Left hindlimb (tissue), 1 donor: ENCODE measurements at places on chromosomes 6 and 20.
A peak's percentile ranks its signal among the peaks of the same experiment; 100 is the strongest.

DNA sequence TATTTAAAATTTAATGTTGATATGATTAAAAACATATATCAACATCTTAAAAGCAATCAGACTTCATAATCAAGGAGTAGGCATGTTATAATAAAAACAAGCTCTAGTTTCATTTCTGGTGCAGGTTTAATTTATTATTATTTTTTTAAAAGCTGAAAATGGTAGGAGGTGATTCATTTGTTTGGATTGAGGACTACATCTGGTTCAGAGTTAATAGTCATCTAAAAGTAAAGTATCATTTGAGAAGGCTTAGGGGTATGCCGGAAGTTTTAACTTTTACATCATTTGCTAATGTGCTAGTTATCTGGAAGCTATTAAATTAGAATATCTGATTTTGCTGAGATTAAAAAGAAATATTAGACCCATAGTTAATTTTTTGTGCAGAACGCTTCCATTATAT is 169.5 kb upstream of the LAMA2 start:
- no peak for DNase-seq

DNA sequence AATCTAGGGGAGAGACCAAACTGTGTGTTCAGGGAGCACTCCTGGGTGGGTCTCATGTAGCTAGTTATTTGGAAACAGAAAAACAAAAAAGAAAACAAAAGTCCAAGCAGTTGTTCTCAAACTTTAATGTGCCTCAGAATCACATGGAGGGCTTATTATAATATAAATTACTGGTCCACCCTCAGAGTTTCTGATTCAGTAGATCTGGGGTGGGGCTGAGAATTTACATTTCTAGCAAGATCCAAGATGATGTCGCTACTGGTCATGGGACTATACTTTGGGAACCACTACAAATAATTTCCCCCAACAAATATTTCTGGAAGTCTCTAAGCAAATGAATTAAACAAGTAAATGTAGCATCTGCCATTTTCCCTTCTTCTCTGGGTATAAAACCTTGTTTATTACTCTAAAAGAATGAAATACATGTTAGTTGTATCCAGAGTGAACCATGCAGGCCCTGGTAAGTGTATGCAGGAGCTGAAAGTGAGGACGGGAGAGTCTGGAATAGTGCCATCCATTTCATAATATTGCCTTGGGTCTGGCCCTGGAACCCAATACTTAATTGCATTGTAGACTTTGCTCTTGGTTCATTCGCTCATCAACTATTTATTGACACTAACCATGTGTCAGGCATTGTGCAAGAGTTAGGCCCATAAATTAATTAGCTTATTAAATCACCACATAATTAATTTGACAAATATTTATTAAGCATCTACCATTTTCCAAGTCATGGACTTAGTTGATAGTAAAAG is 490.8 kb downstream of the EPM2A start:
- DNase-seq: no peak

DNA sequence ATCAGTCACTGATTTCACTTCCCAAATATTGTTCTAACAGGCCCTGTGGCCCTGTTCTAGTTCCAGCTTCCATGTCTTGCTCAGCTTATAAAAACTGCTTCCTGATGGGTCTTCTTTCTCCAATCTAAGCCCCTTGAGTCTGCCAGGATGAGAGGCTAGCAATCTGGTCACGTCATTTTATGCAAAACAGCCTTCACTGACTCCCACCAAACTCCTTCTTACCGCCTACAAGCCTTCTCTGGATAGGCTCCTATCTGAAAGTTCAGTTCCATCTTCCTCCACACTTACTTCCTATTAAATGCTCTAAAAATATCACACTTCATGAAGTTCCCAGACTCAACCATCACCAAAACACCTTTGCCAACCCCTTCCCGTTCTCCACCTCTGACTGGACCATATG is 15.5 kb downstream of the CRNKL1 start:
- DNase-seq: no peak

- no peak for DNase-seq
Measured at GRCh38 chr6:134684423-134684795, 265.5 kb downstream of the ALDH8A1 start.

DNA sequence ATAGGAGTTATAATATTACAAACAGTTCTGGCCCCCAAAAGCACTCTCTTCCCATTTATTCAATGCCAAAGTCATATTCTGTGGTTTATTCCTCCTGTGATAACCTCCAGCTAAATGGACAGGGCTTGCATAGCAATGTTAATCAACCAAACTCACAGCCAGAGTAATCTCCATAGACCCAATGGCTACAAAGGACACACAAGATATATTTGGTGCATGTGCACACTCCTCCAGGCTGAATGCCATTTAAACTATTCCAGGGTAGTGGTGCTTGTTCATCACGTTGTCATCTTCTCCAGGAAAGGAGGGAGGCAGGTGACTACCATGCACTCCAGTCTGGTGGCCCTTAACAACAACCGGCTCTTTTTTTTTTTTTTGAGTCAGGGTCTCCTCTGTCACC is 56.8 kb downstream of the B3GAT2 start:
- no peak for DNase-seq

DNA sequence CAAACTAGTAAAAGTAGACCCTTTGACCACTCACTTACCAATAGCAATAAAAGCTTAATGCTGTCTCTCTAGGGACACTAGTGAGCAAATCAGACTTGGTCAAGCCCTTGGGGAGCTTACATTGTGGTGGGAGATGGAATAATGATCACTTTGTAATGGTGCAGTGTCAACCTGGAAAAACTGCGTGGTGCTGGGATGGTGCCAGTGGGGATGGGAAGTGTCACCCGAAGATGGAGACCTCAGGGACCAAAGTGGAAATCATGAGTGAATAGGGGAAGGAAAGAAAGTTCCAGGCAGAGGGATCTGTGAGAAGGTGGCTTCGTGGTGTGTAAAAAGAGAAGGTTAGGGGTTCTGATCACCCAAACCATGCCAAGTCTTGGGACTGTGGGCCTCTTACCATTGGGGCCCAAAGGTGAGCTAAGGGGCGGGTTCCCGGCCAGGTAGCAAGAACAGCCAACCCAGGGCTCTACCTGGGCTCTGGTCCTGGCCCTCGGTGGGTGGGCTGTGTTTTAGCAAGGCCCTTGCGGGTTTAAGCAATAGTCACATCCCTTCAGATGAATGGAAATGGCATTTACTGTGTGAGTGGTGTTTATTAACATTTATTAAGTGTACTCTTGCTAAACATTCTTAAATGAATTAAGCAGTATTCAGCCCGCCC is 15.5 kb downstream of the DYNLRB1 start:
- no peak for DNase-seq

- DNase-seq: no peak
Measured at GRCh38 chr20:47660983-47661700, 124.1 kb downstream of the SULF2 start.

DNA sequence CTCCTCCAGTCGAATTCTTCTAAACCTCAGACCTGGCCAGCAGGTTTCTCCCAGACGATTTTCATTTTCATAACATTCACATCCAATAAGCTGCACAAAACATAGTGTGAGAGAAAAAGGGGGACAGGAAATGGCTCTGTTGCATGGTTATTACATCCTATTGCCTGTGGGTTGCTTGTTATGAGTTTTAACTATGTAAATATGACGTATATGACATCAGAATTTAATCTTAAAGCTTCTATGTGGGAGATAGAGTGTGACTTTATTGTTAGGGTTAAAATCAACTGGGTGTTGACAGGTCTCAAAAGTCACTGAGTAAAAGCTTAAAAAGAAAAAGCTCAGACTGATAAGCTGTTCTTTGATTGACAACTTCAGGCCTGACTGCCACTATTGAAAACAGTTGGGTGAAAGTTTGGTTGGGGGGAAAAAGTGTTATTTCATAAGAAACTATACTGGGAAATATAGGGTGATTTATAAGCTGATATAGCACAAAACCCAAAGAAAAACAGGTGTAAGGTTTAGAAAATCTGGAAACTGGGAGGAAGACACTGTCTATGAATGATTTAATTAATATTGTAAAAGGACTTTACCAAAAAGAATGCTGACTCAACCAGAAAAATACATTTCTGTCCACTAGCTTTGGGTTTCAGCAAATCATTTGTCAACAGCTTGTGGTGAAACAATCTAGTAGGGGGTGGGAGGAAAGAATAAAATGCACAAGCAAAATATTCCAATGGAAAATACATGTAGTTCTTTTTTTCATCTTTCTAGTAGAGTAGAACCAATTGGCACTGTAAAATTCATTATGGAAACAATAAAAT is 134.1 kb upstream of the CEP162 start:
- DNase-seq: no peak

- DNase-seq: peak; percentile 83
Measured at GRCh38 chr6:26536571-26537159, 1.5 kb upstream of the HMGN4 start.

DNA sequence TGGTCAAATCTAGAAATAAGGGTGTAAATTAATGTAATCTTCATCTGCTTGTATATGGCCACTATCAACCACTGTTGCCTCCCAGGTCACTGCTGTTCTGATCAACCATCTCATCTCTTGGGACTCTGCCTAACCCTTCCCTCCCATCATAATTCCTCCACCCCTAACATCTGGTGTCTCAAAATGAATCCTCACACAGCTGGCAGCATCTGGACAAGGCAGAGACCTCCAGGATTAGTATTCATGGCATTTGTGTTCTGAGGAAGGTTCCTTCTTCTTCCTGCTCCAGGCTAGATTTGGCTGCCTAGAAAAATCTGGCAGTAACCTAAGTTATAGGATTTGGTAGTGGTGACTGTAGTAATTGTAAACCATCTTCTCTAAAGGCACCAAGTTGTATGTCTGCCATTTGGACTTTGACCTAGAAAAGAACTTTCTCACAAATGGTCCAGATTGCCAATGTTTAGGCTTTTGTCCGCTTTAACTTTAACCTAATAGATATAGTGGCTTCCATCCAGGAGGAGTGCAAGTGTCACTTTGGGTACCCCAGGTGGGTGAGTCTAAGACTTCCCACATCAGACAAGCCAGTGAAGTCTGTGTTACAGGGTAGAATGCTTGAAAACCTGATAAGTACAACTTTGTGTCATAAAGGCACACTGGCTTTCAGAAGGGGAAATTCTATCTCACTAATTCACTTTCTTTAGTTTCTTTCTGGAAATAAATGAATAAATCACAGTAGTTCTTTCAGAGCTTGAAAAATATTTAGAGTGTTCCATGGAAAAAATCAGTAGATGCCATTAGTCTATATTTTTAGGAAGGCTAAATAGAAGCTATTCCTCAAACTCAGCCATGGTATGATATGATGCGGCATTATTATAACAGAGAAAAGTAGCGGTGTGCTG is 3.0 kb upstream of the PHACTR2 start:
- DNase-seq: peak; percentile 53

DNA sequence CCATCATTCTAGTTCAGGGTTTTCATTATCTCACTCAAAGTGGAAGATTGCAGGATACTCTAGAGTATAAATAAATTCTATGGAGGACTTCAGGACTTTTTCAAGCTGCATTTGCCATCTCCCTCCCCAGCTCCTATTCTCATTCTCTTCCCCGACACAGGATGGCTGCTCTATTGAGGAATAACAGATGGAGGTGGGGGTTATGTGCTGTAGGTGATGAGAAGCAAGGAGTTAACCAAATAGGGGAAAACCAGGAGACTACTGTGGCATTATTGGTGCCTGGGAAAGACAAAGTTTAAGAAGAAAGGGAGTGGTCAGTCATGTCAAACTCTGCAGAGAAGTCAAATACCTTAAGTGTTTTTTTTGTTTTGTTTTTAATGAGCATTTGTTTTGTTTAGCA is 109.3 kb downstream of the GRIK2 start:
- no peak for DNase-seq

- DNase-seq: no peak
Measured at GRCh38 chr6:49430187-49430586, 32.9 kb downstream of the MMUT start.

DNA sequence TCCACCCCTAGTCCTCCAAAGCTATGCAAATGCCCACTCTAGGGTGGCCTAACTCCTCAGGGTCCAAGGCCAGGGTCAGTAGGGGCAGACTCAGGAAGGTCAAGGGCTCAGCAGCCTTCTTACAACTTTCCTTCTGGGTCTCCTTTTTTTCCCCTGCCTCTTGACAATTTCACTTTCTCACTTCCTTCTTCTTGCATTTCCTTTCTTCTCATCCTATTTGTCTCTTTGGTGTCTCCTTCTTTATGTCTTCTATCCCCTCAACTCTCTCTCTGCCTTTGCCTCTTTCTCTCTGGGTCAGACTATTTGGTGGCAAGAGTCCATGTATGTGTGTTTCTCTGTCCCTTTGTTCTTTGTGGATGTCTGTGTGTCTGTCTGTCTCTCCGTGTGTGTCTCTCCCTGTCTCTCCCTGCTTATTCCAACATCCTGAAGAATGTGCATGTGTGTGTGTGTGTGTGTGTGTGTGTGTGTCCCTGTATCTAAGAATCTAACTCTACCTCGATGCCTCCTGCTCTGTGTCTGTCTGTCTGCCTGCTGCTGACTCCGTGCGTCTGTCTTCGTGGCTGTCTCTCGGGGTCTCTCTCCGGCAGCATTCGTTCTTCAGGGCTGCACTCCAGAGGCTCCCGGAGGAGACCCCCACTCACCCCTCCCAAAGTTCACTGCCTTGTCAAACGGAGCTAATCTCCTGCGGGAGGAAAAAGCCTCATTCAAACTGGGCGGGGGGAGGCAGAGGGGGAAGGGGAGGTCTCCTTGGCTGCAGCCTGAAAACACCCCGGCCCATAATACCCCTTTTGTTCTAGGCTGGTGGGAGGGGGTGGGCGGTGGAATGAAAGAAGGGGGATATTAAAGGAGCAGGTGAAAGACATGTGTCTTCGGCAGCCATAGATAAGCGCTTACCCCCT is 51.7 kb upstream of the FOXP4 start:
- no peak for DNase-seq

GRCh38 chr6:130694606-130695005 is 132.6 kb upstream of the SMLR1 start:
- DNase-seq: no peak

DNA sequence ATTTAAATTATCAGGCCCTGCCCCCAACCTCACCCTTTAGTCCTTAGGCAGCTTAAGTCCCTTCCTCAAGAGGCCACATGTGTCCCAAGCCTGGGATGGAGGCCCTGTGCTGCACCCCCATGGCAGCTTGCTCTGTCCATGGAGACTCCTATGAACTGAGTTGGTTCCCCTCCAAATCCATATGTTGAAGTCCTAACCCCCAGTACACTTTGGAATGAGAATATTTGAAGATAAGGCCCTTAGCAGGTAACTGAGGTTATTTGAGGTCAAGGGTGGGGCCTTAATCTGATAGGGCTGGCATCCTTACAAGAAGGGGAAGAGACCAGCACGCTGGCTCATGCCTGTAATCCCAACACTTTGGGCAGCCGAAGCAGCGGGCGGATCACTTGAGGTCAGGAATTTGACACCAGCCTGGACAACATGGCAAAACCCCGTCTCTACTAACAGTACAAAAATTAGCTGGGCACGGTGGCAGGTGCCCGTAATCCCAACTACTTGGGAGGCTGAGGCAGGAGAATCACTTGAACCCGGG is 6.7 kb upstream of the BEND3 start:
- DNase-seq: no peak
